ENCODE measurements at places on chromosomes 2 and 18. TPM values are rescaled to one million over a fixed set of nuclear protein-coding genes. Genes with fewer than 3 reads are reported as not detected.

DNA sequence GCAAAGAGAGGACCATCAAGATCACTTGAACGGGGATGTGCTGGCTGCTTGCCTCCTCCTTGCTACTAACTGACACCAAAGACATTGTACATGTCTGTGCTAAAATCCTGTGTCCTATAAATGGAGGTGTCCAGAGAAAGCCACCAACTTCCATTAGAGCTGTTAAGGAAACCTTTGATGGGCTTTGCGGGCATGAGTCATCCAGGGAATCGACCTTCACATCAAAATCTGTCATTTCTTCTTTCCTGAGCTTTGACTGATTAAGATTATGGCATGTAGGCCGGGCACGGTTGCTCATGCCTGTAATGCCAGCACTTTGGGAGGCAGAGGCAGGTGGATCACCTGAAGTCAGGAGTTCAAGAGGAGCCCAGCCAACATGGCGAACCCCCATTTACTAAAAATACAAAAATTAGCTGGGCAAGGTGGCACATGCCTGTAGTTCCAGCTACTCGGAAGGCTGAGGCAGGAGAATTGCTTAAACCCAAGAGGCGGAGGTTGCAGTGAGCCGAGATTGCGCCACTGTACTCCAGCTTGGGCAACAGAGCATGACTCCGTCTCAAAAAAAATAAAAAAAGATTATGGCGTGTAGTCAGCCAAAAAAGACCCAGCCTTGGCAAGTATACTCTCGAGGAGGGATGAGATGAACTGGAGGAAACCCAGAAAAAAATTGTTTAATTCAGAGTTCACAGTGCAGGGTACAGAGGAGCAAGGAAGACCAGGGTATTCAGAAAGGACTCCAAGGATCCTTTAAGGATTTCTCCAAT, 115.8 kb downstream of the CABLES1 start:
- no peaks in the 10 kb centered on the region for H3K27me3 ChIP-seq
- no peak overlapping the region for H3K27ac ChIP-seq
- no peaks in the 10 kb centered on the region for H3K4me1 ChIP-seq
- H3K4me3 ChIP-seq: no peak overlapping the region

DNA sequence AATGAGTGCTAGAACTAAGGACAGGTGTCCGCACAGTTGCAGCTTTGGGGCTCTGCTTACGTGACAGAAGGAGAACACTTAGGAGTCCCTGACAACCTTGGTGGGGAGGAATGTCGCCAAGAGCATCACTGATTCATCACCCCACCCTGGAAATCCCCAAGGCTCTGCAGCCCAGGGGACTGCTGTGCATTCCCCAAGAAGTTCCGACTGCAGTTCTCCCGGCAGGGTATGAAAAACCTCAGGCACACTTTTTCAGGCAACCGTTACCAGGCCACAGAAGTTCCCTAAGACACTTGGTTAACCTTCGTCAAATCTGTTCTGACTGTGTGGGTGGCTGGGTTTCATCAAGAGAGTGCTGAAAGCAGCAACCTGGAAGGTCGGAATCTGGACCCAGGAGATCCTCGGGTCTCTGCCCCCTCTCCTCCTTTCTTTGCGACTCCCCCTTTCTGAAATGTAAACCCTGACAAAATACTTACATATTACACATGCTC, 192.1 kb upstream of the CXCR4 start:
- H3K27me3 ChIP-seq: no peaks in the 10 kb centered on the region
- no peak overlapping the region for H3K27ac ChIP-seq
- no peaks in the 10 kb centered on the region for H3K36me3 ChIP-seq
- H3K4me3 ChIP-seq: no peak overlapping the region
- DNase-seq: no peak

GRCh38 chr2:159902722-159903121, 104.7 kb upstream of the CD302 start:
- no peaks in the 10 kb centered on the region for H3K36me3 ChIP-seq
- H3K4me1 ChIP-seq: no peaks in the 10 kb centered on the region
- peaks cover 49% of the 10 kb centered on the region for H3K27me3 ChIP-seq
- H3K4me3 ChIP-seq: no peak overlapping the region

GRCh38 chr18:39838831-39839230, 2116.2 kb upstream of the PIK3C3 start:
- no peak overlapping the region for H3K4me3 ChIP-seq
- H3K36me3 ChIP-seq: no peaks in the 10 kb centered on the region
- DNase-seq: no peak
- no peaks in the 10 kb centered on the region for H3K4me1 ChIP-seq
- H3K27ac ChIP-seq: no peak overlapping the region

GRCh38 chr18:11877497-11878135, 26.4 kb downstream of the CHMP1B start:
- H3K27ac ChIP-seq: no peak overlapping the region
- H3K4me1 ChIP-seq: no peaks in the 10 kb centered on the region
- H3K4me3 ChIP-seq: no peak overlapping the region
- H3K36me3 ChIP-seq: peaks cover 2% of the 10 kb centered on the region
- no peaks in the 10 kb centered on the region for H3K27me3 ChIP-seq

DNA sequence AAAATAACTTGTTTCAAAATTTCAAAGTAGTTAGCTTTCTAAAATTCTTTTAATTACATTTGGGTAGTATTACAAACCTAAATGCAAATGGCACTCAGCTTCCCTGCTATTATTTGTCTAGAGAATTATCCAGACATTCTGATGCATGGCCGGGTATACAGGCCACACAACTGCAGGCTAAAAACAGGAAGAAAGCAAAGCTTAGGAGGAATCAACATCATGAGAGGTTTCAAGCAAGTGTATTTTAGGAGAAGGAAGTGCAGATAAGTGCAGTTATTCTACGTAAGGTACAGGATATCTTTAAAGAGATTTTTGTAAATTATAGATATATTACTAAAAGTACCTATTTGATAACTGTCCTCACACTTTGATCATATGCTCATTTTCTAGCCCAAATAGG, 46.8 kb upstream of the RNU4ATAC start:
- peaks cover 30% of the 10 kb centered on the region for H3K4me1 ChIP-seq
- H3K4me3 ChIP-seq: no peak overlapping the region
- H3K36me3 ChIP-seq: no peaks in the 10 kb centered on the region
- H3K27ac ChIP-seq: no peak overlapping the region

GRCh38 chr2:174611854-174612253, 14.2 kb upstream of the WIPF1 start:
- no peak for DNase-seq
- no peak overlapping the region for H3K4me3 ChIP-seq
- no peaks in the 10 kb centered on the region for H3K27me3 ChIP-seq
- H3K36me3 ChIP-seq: no peaks in the 10 kb centered on the region
- H3K4me1 ChIP-seq: peaks cover 12% of the 10 kb centered on the region

GRCh38 chr18:79221136-79221535, 151.9 kb downstream of the ATP9B start:
- H3K27me3 ChIP-seq: no peaks in the 10 kb centered on the region
- H3K27ac ChIP-seq: no peak overlapping the region
- H3K4me3 ChIP-seq: no peak overlapping the region
- H3K36me3 ChIP-seq: peaks cover 3% of the 10 kb centered on the region

GRCh38 chr2:112866128-112866835, 29.7 kb upstream of the IL1B start:
- no peaks in the 10 kb centered on the region for H3K36me3 ChIP-seq
- H3K27ac ChIP-seq: no peak overlapping the region
- no peak for DNase-seq
- H3K4me3 ChIP-seq: no peak overlapping the region

DNA sequence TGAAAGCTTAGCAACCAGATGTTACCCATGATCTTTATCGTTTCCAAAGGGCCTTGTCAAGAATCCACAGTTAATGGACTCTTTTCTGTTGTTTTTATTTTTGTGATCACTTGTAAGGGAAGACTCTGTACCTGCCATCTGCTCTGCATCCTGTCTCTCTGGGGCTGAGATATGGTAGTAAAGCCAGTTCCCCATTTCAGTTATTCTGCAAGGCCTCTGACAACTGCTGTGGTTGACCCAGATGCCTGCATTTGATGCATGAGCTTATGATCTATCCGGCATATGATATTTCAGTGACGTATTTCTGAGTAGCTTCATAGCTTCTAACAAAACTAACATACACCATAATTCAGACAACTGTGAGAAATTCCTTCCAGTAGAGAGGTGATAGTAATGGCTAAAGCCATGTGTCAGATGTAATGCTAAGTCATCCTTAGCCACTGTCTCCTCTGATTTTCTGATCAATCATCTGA, 105.1 kb downstream of the TPO start:
- peaks cover 5% of the 10 kb centered on the region for H3K27me3 ChIP-seq
- DNase-seq: no peak
- H3K4me3 ChIP-seq: no peak overlapping the region
- H3K4me1 ChIP-seq: no peaks in the 10 kb centered on the region
- H3K36me3 ChIP-seq: no peaks in the 10 kb centered on the region

DNA sequence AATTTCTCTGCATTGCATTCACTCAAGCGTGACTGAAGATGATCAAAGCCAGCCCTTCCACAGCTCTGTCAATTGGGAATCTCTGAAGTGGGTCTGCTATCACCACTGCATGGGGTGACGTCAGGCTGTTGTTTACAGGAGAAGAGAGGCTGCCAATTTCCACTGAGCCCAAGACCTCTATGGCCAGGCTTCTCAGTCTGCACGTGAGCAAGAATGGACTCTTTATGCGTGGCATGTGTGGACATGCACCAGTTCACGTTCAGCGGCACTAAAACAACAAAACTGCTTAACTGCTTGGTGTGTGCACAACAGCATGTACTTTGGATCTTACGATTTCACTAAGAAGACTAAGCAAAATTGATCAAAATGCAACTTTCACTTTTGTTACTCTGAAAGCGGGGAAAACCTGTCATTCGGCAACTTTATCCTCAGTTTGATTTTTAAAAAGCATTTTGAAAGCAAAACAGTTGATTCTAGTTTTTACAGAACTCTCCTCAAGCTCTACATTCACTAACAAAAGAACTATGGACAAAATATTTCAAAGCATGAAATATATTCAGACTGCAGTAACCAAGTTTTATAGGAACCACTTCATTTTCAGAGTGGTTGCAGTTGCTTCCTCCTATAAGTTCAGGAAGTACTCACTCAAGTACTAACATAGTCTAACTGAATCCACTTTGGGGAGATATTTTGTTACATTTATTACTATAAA, 77.0 kb upstream of the SERTAD2 start:
- peak; percentile 90 for DNase-seq
- no peaks in the 10 kb centered on the region for H3K36me3 ChIP-seq
- H3K4me3 ChIP-seq: peak overlapping the region; percentile 42

- no peak overlapping the region for H3K4me3 ChIP-seq
- no peak for DNase-seq
- no peaks in the 10 kb centered on the region for H3K36me3 ChIP-seq
- no peaks in the 10 kb centered on the region for H3K27me3 ChIP-seq
- H3K27ac ChIP-seq: no peak overlapping the region
Measured at GRCh38 chr2:181300600-181301291, 156.4 kb upstream of the ITGA4 start.

DNA sequence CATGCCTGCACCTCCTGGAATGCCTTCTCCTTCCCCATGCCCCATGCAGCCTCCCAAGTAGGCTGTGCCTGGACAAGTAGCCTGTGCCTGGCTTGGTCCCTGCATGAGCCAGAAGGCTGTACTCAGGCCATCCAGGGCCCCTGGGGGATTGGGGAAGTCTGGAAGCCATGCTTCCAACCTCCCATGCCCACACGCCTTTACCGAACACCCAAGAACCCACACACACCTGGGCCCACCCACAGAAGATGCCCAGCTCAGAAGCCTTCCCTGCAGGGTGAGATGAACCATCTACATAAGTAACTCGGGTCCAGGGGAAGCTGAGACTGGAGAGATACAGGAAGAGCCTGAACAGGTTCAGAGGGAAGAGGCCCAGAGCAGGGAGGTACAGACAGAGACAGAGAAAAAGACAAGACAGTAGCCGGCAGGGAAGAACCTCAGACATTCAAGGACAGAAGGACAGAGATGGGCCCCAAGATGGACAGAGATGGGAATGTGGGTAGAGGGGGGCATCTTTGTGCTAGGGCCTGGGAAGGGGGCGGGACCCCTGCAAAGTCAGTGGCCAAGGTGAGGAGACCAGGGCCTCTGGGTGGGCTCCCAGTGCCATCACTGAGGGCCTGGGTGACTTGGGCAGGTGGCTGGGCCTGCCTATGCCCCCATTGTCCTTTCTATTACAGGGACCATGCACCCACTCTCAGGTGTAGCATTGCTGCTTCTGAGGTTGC, 4.3 kb downstream of the BIN1 start:
- no peak overlapping the region for H3K27ac ChIP-seq
- peaks cover 18% of the 10 kb centered on the region for H3K4me1 ChIP-seq
- H3K27me3 ChIP-seq: no peaks in the 10 kb centered on the region
- no peaks in the 10 kb centered on the region for H3K36me3 ChIP-seq

DNA sequence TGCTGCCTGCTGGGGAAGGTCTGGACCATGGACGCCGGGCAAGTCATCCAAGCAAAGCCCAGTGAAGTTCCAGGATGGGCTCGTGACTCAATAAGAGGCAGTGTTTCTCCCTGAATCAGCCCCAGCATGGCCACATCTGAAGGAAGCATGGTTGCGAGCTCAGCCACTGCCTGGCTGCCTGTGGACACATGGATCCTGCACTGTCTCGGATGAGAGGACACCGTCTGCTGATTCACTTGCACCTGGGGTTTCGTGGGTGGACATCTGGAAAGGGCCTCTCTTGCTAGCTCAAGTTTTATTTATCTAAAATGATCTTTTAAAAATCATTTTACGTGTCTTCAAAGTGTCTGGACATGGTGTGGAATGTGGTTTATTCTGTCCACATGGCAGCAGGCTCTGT, 224.8 kb upstream of the FN1 start:
- no peak overlapping the region for H3K4me3 ChIP-seq
- H3K36me3 ChIP-seq: no peaks in the 10 kb centered on the region
- H3K4me1 ChIP-seq: peaks cover 13% of the 10 kb centered on the region

GRCh38 chr18:33751613-33752221, 173.7 kb downstream of the ASXL3 start:
- H3K27me3 ChIP-seq: 0 out of 2 replicates have a peak, but pooled peaks cover 1% of the 10 kb centered on the region
- H3K27ac ChIP-seq: no peak overlapping the region
- peaks cover 3% of the 10 kb centered on the region for H3K4me1 ChIP-seq
- H3K36me3 ChIP-seq: no peaks in the 10 kb centered on the region
- peak; percentile 39 for DNase-seq

- peaks cover 8% of the 10 kb centered on the region for H3K4me1 ChIP-seq
- no peaks in the 10 kb centered on the region for H3K36me3 ChIP-seq
- DNase-seq: peak; percentile 65
- H3K4me3 ChIP-seq: no peak overlapping the region
Measured at GRCh38 chr18:21115519-21116411, 4.2 kb upstream of the ROCK1 start.

- no peaks in the 10 kb centered on the region for H3K4me1 ChIP-seq
- no peak for DNase-seq
- H3K4me3 ChIP-seq: no peak overlapping the region
- H3K36me3 ChIP-seq: no peaks in the 10 kb centered on the region
Measured at GRCh38 chr2:8438476-8438875, 243.4 kb upstream of the ID2 start.

GRCh38 chr18:79763407-79763806, 34.3 kb upstream of the KCNG2 start:
- no peak overlapping the region for H3K27ac ChIP-seq
- no peak overlapping the region for H3K4me3 ChIP-seq
- no peak for DNase-seq
- H3K27me3 ChIP-seq: peaks cover 2% of the 10 kb centered on the region

GRCh38 chr2:25411753-25412152, 70.0 kb upstream of the DNMT3A start:
- no peak overlapping the region for H3K4me3 ChIP-seq
- no peak for DNase-seq
- no peaks in the 10 kb centered on the region for H3K27me3 ChIP-seq
- no peaks in the 10 kb centered on the region for H3K4me1 ChIP-seq

The KIF5C gene
- 0.28 TPM for total RNA-seq

The KCNJ3 gene
- not detected for total RNA-seq

The FEV gene
- total RNA-seq: not detected

The MBP gene
- 1.4 TPM for total RNA-seq

The MATN3 gene
- total RNA-seq: 1.1 TPM
